Activated CD8-positive, alpha-beta memory T cell treated with anti-CD3 and anti-CD28 coated beads for 1 hour (primary cell): ENCODE measurements at places on chromosomes 12 and 14.

- DNase-seq = no peak
These were observed 5.1 kb upstream of the SIVA1 start for GRCh38 chr14:104747876-104748275.

DNA sequence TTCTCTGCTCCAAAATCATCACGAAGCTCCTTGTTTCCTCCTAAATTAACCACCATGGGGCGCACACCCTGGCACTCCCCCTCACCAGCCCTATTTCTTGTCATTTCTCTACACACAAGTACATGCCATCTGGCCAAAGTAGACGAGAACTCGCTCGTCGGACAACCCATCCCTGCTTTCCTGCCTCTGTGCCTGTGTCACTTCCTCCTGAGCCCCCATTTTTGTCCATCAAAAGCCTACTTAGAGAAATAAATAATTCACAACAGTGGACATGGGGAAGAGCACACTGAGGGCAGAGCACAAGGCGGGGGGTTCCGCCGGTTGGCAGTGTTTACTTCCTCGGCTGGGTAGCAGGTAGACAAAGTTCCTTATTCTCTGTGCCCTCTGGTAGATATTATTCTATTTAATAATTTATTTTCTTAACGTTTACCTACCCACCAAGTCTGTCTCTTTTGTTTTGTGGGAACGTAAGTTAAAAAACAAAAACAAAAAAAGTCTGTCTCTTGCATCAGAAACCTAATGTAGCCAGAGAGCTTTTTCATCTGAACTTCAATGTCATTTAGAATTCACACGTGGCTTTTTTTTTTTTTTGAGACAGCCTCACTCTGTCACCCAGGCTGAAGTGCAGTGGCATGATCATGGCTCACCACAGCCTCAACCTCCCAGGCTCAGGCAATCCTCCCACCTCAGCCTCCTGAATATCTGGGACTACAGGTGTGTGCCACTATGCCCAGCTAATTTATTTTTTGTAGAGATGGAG lies 6.0 kb downstream of the VPS37B start:
- DNase-seq = no peak

GRCh38 chr12:48001505-48002413 lies 2.5 kb downstream of the COL2A1 start:
- no peak for DNase-seq

DNA sequence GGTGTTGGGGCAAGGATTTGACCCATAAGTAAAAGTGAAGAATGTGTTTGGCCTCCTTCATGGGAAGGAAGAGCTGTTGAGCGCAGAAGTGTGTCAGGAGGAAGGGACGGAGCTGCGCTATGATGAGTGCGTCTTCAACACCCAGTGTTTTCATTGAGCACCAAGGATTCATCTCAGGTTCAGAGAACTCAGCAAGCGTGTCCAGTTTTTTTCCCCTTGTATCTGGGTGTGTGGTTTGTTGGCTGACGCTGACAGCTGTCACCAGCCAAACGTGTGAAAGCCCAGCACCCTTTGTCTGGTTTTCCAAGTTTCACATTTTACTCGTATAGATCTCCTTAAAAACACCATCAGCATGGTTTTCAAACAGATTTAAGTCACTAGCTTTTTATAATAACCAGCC lies 12.3 kb downstream of the EP400 start:
- DNase-seq = no peak

- no peak for DNase-seq
These were observed 1124.0 kb upstream of the TMEM132C start for GRCh38 chr12:127143020-127143419.

DNA sequence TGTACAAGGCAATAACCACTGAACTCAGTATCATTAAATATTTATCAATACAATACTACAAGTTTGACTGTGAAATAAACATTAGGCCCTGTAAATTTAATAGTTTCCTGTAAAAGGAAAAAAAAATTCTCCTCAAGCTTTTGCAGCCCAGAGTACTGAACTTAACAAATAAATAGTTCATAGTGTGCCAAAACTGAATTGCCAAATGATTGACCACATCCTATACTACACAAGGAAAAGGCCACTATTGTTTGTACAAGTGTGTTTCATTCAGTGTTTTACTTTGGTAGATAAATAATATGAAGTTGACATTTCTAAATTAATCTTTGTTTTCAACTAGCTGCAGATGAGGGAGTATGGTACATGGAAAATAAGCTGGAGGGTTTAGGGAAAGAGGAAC lies 379.6 kb downstream of the FLRT2 start:
- no peak for DNase-seq

GRCh38 chr12:110224379-110225304 lies 56.4 kb upstream of the ATP2A2 start:
- DNase-seq = no peak

DNA sequence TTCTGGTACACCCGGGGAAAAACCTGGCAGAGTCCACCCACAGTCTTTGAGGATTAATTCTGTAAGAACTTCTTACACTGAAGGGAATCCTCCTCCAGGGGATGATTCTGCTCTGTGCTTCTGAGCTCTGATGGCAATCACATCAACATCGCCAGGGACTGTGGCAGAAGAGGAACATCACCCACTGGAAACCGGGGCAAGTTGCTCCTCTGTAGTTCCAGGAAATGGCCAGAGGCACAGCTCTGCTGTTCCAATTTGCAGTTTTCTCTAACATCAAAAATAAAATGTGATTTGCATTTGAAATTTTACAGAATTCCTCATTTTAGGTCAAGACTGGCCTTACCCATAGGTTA lies 207.6 kb downstream of the DAD1 start:
- no peak for DNase-seq

DNA sequence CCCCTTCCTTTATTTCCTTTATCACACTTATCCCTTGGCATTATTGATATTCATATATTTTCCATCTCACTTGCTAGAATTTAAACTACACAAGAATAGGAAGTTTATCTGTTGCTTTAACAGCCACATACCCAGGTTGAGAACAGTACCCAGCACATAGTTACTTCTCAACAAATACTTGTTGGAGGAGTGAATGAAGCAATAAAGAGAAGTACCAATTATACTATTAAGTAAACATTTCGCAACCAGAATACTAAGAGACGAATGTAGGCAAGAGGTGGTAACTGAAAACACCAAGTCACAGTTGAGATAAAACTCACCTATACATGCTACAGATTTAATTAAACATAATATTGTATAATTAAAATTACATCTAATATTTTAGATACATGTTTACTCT lies 110.9 kb downstream of the FSCB start:
- DNase-seq = no peak

- DNase-seq = no peak
These were observed 760 bp upstream of the MED13L start for GRCh38 chr12:116278279-116278626.

GRCh38 chr12:102234599-102234998 lies 37.0 kb upstream of the PMCH start:
- no peak for DNase-seq

DNA sequence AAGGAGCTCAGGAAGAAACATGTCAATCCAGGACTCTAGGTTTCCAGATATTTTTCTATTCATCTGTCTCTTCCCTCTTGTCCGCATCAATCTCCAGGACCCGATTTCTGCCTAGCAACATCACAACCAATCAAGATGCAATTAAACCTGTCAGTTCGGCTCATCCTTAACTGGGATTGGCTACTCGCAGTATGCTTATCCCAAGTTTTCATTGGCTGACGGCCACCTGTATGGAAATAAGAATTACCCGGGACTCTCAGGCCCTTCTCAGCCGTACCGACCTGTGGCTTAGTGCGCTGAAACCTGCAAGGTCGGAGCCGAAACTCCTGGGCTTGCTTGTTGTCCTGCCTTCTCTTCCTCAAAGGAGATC lies 20.4 kb upstream of the ATP5MC2 start:
- no peak for DNase-seq
